ENCODE measurements at places on chromosomes 16 and 17.

DNA sequence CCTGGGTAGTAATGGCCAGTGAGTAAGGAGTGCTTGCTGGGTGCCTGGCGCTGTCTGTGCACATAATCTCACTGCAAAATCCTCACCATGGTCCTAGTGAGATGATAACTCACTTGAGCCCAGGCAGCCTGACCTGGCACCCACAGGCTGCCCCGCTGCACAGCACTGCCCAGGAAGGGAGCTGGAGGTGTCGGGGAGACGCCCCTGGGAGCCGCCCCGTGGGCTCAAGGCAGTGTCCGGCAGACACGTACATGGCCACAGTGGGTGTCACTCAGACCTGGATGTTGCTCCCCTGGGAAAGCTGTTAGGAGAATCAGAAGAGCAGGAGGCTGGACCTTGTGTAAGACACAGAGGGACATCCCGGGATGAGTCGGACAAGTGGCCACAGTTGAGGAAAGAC is 44.2 kb downstream of the BEAN1 start:
- DNase-seq, result no peak

GRCh38 chr16:6728381-6728780 is 604.3 kb upstream of the RBFOX1 start:
- DNase-seq, result no peak

GRCh38 chr17:46875849-46876352 is 24.5 kb downstream of the WNT9B start:
- DNase-seq, result no peak

DNA sequence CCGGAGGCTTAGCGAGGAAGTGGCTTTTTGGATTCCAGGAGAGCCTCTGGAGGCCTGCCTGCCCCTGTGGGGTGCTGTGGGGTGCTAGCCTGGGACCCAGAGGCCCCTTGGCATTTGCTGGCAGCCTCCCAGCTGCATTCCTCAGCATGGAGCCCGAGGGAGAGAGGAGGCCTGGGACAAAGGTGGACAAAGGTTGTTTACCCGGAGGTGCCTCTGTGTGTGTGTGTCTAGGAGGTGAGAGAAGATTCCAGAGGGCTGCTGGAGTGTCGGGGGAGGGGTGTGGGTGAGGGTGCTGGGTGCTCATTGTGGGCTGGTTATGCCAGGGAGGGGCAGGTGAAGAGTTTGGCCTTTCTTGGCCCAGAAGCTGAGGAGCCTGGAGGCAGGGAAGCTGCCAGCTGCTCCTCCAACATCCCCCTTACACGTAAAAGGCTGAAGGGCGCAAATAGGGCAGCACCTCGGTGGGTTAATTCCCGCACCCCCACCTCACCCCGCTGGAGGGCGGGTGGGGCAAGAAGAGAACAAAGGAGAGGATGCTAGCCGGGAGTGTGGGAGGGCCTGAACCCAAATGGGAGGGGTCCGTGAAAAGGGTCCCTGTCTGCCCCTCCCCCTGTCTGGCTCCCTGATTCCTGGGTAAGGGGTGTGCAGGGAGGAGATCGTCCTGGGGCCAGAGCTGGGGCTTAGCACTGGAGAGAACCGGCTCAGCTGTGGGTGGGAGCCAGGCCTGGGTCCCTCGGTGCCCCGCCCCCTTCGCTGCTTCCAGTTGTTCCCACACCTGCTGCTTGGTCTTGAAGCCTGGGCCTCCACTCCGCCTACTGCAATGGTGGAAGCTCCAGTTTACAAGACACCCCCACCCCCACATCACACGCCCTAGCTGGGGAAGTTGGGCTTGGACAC is 9.9 kb downstream of the HEXIM2 start:
- no peak for DNase-seq

DNA sequence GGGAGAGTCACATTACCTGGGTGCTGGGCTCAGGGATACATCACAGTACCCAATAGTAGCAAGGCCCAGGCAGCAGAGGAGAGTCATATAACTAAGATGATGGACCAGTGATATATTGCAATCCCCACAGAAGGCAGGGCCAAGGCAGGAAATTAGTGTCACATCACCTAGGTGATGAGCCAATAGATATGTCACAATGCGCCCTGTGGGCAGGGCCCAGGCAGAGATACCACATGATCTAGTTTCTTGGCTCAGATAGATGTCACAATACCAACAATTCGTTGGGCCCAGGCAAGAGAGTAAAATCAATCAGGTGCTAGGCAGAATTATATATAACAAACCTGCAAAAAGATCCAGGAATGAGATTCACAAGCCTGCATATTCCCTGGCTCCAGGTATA is 2111.5 kb downstream of the TP53TG3F start:
- DNase-seq, result no peak

- no peak for DNase-seq
These were observed 193.7 kb downstream of the C16orf95 start for GRCh38 chr16:87123356-87124001.

- DNase-seq, result no peak
These were observed at the start of gene PABPN1L for GRCh38 chr16:88866151-88866920. Gene PABPN1L (minus strand): TSS chr16:88866660. CDS start chr16:88866606, 54 bp downstream.

GRCh38 chr16:67248073-67248400 is 742 bp upstream of the SLC9A5 start:
- DNase-seq, result no peak

DNA sequence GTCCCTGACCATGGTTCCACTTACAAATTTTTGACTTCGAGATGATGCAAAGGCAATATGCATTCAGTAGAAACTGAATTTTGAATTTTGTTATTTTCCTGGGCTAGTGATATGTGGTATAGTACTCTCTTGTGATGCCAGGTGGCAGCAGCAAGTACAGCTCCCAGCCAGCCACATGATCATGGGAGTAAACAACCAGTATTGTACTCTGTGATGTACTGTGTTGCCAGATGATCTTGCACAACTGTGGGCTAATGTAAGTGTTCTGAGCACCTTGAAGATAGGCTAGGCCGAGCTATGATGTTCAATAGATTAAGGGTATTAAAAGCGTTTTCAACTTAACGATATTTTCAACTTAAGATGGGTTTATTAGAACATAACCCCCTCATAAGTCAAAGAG is 250.8 kb downstream of the STX8 start:
- DNase-seq, result no peak

GRCh38 chr16:47144559-47144877 is 773 bp upstream of the NETO2 start:
- DNase-seq, result no peak

GRCh38 chr16:55439101-55439690 is 39.8 kb upstream of the MMP2 start:
- DNase-seq, result no peak

GRCh38 chr16:49440156-49441065 is 66.8 kb downstream of the C16orf78 start:
- no peak for DNase-seq
